Keratinocyte (primary cell): ENCODE measurements at places on chromosomes 12 and 14.

- no peak for DNase-seq
Observed at GRCh38 chr12:125187148-125187745, 122.0 kb downstream of the AACS start.

DNA sequence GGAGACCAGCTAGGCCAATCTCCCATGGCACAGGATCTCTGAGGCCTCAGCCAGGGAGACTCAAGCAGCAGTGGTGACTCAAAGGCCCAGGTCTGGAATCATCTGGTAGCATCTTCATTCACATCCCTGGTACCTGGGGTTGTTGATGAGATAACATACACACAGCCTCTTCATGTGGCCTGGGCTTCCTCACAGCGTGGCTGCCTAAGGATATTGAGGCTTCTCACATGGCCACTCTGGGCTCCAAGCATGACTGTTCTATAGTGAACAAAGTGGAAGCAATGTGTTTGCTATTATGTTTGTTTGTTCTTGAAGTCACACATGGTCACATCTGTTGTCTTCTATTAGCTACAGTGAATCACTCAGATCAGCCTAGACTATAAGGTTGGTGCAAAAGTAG, 584.1 kb downstream of the VRK1 start:
- DNase-seq = no peak

- DNase-seq = no peak
Observed at GRCh38 chr14:23454445-23454856, 15.1 kb upstream of the NGDN start.

- DNase-seq = no peak
Observed at GRCh38 chr12:91887957-91888356, 257.7 kb downstream of the BTG1 start.

GRCh38 chr14:101402936-101403660, 158.2 kb upstream of the DIO3 start:
- no peak for DNase-seq

GRCh38 chr12:21580748-21581516, 23.7 kb downstream of the GYS2 start:
- no peak for DNase-seq

- DNase-seq = no peak
Observed at GRCh38 chr12:124388679-124389137, 93.8 kb downstream of the RFLNA start.

DNA sequence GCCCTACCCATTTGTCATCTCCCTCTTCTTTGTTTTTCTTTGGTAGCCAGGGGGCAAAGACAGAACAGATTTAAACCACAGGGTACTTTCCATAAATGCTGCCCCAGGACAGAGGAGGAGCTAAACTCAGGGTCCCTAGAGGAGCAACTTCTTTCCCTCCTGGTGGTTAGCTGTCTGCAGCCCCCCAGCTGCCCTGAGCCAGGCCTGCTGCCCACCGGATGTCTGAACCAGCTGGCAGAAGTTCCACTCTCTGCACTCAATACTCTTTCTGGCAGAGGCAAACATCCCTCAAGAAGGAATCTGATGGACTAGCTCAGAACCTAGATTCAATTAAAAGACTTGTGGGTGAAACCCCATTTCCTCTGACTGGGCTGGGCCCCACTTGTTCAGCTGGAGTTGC, 10.7 kb downstream of the VDR start:
- DNase-seq = no peak

DNA sequence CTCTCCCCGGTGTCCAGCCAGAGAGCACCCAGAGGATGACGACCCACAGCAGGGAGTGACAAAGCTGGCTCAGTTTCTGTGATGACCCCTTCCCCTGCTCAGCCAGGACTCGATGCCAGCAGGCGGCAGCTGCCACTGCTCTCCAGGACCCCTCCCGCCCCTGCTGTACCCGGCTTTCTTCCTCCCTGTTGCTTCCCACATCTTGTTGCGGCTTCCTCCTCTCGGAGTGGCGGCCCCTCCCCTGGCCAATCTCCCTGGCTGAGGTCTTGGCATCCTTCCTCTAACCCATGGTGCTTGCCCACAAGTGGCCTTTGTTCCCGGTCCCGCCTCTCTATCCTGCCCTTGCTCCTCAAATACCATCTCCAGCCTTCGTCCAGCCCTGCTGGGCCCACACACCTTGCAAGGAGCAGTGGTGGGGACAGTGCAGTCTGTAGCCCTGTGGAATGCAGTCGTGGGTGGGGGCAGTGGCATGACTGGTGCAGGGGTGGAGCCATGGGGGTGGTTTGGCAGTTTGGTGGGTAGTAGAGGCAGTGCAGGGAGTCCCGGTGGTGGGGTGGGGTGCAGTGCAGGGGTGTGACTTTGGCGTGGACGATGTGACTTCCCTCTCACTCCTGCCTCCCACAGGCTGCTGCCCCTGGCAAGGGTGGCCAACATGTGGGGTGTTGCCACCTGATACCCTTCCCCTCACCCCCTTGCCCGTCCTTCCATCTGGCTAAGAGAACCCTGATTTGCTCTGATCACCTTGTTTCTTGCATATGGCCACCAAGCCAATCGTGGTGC, 16.3 kb upstream of the BEGAIN start:
- DNase-seq = no peak

- DNase-seq = no peak
Observed at GRCh38 chr12:108270035-108270848, 68.9 kb downstream of the CMKLR1 start.

GRCh38 chr14:99971941-99972747, 93.1 kb upstream of the EVL start:
- DNase-seq = no peak

DNA sequence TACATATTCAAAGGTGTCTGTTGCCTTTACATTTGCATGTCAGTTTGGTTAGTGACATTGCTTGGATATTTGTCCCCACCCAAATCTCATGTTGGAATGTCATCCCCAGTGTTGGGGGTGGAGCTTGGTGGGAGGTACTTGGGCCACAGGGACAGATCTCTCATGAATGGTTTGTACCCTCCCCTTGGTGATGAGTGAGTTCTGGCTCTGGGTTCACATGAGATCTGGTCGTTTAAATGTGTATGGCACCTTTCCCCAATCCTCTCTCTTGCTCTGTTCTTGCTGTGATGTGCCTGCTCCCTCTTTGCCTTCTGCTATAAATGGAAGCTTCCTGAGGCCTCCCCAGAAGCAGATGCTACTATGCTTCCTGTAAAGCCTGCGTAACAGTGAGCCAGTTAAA, 207.9 kb upstream of the DIO3 start:
- DNase-seq = no peak

DNA sequence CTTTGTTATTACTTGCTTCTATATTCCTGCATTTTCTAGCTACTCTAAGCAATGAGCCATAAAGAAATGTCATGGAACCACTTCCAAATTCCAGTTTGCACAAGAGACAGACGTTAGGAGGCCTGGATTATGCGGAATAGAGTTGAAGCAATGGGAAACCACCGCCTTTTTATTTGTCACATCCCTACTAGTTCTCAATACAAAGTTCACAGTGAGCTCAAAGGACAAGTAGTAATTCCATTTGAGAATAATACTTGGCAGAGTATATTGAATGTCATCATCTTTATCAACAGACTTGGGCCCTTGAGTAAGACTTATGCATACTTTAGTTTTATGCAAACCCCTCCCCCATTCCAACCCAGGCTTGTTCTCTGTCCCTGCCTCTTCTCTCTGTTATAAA, 3.7 kb upstream of the SLC15A5 start:
- no peak for DNase-seq

DNA sequence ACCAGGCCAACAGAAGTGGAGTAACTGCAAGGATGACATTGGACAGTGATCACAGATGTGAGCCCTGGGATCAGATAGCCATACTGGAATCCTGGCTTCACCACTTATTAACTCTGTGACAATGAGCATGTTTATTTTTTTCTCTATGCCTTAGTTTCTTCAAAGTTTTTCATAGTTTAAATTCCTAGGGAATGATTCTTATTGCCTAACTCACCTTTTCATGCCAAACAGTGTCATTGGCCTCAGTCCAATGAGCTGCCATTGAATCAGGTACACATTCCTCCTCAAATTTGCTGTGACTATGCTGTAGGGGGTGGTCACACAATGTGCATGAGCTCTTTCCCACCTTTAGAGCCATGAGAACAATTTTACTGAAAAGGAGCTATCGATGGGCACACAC, 342.3 kb downstream of the SYT1 start:
- DNase-seq = no peak

DNA sequence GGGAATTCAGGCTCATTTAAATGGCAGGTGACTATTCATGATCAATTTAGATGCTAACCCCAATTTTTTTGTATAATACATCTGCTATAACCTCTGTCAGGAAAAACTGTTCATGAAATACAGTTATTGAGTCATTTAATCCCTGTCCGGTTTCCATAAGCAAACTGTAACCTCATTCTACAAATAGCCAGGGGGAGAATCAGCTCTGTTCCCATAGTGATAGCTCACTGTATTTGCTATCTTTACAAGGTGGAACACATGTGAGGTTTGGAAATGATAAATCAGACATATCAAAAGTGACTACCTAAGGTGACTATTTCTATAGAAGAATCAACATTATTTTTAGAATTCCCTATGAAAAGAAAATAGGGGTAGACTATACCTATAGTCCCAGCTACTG, 38.6 kb upstream of the VPS33A start:
- DNase-seq = no peak

DNA sequence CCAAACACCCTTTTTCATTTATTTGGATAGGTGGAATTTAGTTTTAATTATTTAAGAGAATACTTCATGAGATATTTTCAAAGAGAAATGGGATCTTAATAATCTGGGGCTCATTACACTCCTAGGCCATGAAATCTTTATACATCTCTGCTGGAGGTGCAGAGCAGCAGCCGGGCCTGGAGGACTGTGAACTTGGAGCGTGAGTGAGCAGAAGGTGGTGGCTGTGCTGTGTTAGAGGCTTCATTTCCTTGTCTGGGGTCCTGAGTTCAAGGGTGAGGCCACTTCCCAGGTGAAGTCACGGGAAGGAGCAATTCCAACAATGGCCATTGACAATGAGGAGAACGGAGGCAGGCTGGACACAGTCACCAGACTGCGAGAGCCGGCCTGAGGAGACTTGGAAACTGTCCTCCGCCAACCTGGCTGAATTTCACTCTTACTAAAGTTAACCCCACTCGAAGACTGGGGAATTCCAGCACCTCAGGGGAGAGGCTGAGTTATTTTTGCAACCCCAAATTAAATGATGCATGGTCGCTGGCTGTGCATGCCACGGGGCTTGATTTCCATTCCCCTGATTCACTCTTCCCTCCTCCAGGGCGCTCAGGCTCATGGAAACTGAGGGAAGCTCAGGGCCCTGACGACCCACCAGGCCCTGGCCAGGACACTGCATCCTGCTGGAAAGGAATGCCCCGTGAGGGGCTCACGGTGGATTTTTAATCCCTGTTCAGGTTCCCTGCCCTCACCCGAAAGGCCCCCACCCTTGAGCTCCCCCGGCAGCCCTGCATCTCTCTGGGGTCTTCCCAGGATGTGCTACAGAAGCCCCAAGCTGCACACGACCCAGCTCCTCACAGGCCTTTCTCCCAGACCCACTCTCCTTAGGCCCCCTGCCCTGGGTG, 22.6 kb upstream of the TRAF3 start:
- no peak for DNase-seq

GRCh38 chr14:34462132-34462893, at the start of gene SPTSSA:
Gene SPTSSA, minus strand, starts transcription at chr14:34462240. Its CDS starts 33 bp downstream, at chr14:34462207.
- DNase-seq = no peak

- no peak for DNase-seq
Observed at GRCh38 chr12:68450947-68451260, 118.7 kb upstream of the MDM1 start.

GRCh38 chr12:121712190-121712460, 427 bp upstream of the TMEM120B start:
- DNase-seq = no peak

- no peak for DNase-seq
Observed at GRCh38 chr14:42001431-42001830, 394.8 kb downstream of the LRFN5 start.

DNA sequence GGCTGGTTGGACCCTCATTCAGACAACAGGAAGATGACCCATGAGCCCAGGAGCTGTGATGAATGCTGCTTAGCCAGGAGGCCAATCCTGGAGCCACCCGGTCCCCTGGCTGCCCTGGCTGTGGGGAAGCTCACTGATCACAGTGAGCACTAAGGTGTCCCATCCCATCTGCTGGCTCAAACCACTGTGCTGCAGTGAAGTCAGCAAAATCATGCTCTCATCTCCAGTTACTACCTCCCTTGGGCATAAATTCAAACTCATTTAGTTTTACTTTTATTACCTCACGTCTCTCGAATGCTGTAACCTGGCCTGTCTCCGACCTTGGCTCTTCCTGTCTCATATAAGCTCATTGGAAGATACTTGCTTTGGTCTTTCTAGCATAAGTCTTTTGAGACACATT, 112.4 kb downstream of the APAF1 start:
- no peak for DNase-seq

DNA sequence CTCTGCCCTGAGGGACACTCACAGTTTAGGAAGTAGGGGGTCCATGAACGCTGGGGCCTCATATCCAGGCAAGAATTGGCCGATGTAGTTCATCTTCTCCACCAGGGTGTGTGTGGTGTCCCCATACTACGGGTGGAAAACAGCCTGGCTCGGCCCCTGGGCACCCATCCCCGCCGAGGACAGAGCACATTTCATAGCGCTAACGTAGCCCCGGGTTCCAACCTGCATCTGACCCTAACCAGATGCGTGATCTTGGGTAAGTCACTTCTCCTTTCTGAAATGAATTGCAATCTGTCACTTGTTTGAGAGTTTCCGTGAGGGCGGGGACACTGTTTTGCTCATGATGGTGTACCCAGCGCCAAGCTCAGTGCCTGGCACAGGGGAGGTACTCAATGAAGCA, 9.0 kb downstream of the HPD start:
- DNase-seq = no peak

GRCh38 chr12:26379777-26380467, 184.5 kb downstream of the SSPN start:
- DNase-seq = no peak

DNA sequence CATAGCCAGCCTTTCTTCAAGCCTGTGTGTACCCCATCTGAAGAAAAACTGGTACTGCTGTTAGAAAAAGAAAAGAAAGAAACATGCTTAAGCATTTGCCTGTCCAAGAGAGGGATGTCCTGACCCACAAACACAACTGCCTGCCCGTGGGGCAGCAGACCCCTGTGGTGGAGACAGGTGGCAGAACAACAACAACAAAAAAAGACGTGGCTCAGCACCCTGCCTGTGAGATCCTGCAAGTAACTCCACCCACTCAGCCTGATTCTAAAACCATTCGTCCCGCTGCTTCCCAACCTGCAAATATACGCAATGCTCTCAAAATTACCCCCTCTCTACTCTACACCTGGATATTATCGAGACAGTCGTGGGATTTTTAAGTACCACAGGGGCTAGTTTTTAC, 64.9 kb upstream of the ZDHHC17 start:
- no peak for DNase-seq

GRCh38 chr14:22276913-22277816, 311.9 kb downstream of the DAD1 start:
- no peak for DNase-seq
